ENCODE measurements at places on chromosomes 1 and 21.

- no peak for DNase-seq
These were observed 42.2 kb downstream of the DISC1 start for GRCh38 chr1:231668826-231669225.

GRCh38 chr1:72235062-72235461 lies 47.3 kb downstream of the NEGR1 start:
- DNase-seq, result no peak

DNA sequence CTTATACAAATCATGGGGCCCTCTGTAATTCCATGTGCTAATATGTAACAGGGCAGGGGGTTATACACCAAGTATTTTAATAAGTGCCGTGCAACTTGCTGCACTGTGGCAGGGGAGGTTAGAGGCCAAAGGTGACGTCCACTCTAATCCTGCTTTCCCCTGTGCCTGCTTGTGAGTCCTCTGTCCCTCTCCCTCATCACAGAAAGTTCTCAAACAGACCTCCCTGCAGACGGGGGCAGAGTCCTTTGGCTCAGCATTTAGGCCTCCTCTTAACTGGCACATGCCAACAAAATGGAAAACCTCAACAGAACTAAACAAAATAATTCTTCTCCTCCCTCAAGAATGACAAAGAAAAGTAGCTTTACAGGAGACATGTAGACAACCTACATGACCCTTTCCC lies 2.9 kb downstream of the RXRG start:
- no peak for DNase-seq

- DNase-seq, result no peak
These were observed 5.6 kb downstream of the NCDN start for GRCh38 chr1:35563166-35563565.

- DNase-seq, result no peak
These were observed 37.2 kb upstream of the TSPEAR start for GRCh38 chr21:44748621-44749020.

GRCh38 chr21:42980312-42981213 lies 6.2 kb downstream of the PKNOX1 start:
- no peak for DNase-seq

- DNase-seq, result no peak
These were observed 12.2 kb downstream of the NGF start for GRCh38 chr1:115325874-115326273.

DNA sequence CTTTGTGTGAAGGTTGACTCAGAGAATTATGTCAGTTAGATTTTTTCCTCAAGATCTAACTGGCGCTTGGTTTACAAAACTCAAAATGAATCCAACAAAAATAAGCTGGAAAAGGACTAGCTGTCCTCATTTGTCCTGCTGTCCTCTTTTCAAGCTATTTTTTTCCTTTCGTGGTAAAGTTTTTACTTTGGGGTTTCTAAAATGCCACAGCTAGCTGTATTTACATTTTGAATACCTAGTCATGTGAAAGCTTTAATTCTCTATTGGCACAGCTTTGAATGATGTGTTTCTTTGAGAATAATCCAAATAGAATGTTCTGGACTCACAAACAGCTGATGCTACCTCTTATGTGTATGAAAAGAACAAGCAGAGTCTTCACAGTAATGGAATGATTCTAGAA lies 673.6 kb upstream of the NR5A2 start:
- no peak for DNase-seq

GRCh38 chr1:28456078-28456477 lies 49.8 kb upstream of the RCC1 start:
- no peak for DNase-seq

Data from stimulated activated CD8-positive, alpha-beta memory T cell treated with anti-CD3 and anti-CD28 coated beads, Interleukin-4, amount 100 ng/mL, for 4 hours (primary cell).